ENCODE measurements at places on chromosomes 5 and 9. TPM values are rescaled to one million over a fixed set of nuclear protein-coding genes. Genes with fewer than 3 reads are reported as not detected.

The GHR gene
- 0.17 TPM for total RNA-seq

The ZNF883 gene
- 3.4 TPM for total RNA-seq

The NRARP gene
- total RNA-seq = 2.2 TPM

The ECSCR gene
- 0.12 TPM for total RNA-seq

The NEUROG1 gene
- total RNA-seq = not detected

The CDKN2A gene
- 22.4 TPM for total RNA-seq

The TMEM174 gene
- not detected for total RNA-seq

The MYMK gene
- not detected for total RNA-seq

The ERBIN gene
- 74.0 TPM for total RNA-seq

The LTC4S gene
- 9.1 TPM for total RNA-seq

The RGS7BP gene
- not detected for total RNA-seq

The ARHGAP26 gene
- 7.0 TPM for total RNA-seq

The BTNL3 gene
- not detected for total RNA-seq

The PCDHGB5 gene
- total RNA-seq = 4.0 TPM

The CMYA5 gene
- 2.8 TPM for total RNA-seq

The MEIKIN gene
- total RNA-seq = not detected

The IFNA2 gene
- total RNA-seq = not detected

The POU5F2 gene
- 0.07 TPM for total RNA-seq

The DAPK1 gene
- 45.5 TPM for total RNA-seq

The FST gene
- 0.14 TPM for total RNA-seq

The MRPS30 gene
- total RNA-seq = 70.3 TPM

The ADGRD2 gene
- not detected for total RNA-seq

The IL5 gene
- total RNA-seq = not detected

The IL13 gene
- total RNA-seq = not detected

The GRM6 gene
- not detected for total RNA-seq

The BHMT2 gene
- total RNA-seq = 3.8 TPM

The TMEM252 gene
- not detected for total RNA-seq

The SHISAL2B gene
- not detected for total RNA-seq

The C5orf15 gene
- total RNA-seq = 71.1 TPM

The TAS2R1 gene
- not detected for total RNA-seq

The FAM53C gene
- 34.7 TPM for total RNA-seq

The ICE1 gene
- total RNA-seq = 19.1 TPM

The EPB41L4A gene
- 17.2 TPM for total RNA-seq

The FOXD4 gene
- total RNA-seq = 0.07 TPM

The ANXA1 gene
- total RNA-seq = 383 TPM

The PPP3R2 gene
- not detected for total RNA-seq

The C6 gene
- total RNA-seq = not detected

The CSF1R gene
- not detected for total RNA-seq

The PCDHA7 gene
- under 0.01 TPM for total RNA-seq

The SLC6A3 gene
- total RNA-seq = not detected

The HRH2 gene
- total RNA-seq = 0.29 TPM

The PDE6A gene
- total RNA-seq = not detected

The ANKRD33B gene
- 2.3 TPM for total RNA-seq

The PHF2 gene
- 16.2 TPM for total RNA-seq

The S100Z gene
- not detected for total RNA-seq

The SLCO6A1 gene
- not detected for total RNA-seq

The APBA1 gene
- 0.29 TPM for total RNA-seq

The TXNDC8 gene
- not detected for total RNA-seq

The RMRP gene
- 10,636 TPM for total RNA-seq

The OR13C2 gene
- total RNA-seq = not detected

The PAEP gene
- total RNA-seq = not detected

The ANKRD34B gene
- total RNA-seq = 1.2 TPM

The CCDC171 gene
- total RNA-seq = 0.94 TPM

All from epithelial cell of proximal tubule (primary cell).